Astrocyte of the spinal cord (primary cell): ENCODE measurements at places on chromosomes 5 and 9.

GRCh38 chr5:81184749-81185110, 48.4 kb upstream of the CKMT2 start:
- DNase-seq = no peak

DNA sequence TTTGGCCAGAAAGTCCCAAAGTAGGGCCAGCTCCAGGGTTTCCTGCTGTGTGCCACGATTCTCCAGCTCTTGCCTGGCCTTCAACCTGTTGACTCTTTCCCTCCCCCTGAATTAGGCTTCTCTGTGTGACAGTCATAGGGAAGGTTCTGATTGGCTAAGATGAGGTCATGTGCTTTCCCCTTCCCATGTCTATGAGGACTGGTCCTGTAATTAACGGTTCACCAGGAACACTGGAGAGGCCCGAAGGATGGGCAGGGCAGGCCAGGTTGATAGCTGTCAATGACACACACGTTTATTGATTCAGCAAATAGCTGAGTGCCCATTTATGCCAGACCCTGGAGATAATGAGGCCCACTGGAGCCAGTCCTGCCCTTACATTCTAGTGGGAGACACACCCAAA, 9.0 kb upstream of the PRR7 start:
- DNase-seq = no peak

DNA sequence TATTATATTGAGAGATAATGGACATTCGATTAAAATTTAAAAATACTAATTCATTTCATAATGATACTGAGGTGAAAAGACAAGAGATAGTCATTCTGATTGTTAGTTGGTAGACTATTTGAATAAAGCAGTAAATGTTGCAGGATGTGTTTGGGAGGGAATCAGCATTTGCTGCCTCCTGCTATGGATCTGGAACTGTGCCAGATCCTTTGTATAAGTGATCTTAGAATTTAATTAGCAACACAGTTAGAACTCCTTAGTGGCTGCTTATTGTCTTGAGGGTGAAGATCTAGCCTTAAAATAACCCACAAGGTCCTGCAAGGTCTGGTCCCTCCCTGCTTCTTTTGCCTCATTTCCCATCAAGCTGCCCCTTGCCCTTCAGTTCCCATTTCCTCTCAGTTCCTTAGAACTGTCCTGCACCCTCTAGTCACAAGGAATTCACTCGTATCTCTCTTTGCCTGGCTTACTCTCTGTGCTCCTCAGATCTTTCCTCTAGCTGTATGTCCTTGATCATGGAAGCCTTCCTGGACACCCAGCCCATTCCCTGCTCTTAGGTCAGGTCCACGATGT, 12.5 kb downstream of the LECT2 start:
- no peak for DNase-seq

GRCh38 chr5:633501-633955, 21.4 kb downstream of the CEP72 start:
- DNase-seq = peak; percentile 16

DNA sequence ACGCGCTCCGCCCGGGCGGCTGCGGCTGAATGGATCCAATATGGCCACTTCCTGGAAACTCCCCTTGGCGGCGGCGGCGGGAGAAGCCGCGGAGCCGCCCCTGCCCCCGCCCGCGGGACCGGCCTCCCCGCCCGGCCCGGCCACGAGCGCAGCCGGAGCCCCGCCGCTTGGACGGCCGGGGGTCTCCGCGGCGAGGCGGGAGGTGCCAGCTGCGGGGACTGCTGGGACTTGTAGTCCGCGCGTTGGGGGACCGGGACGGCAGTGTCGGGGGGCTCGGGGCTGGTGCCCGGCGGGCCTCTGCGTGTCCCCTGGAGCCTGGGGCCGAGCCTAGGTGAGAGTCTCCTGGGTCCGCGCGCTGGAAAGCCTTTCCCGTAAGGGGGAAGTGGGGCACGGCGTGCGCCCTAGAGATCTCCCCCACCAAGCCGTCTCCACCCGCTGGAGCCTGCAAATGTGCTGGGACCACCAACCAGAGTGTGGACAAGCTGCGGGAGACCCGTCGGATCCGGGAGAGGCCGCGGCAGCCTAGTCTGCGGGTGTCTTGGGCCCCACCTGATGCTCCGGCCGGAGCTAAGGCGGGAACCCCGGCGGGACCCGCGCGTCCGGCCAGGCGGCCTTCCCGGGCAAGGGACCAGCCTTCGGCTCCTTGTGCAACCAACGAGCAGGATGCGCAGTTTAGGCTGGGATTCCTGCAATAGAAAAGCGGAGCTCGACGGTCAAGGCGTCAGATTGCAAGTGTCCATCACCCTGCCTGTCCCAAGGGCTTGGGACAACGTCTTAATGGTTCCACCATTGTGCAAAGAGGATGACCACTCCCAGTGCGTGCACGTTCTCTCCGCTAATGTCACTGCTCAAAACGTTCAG, at the start of gene SEPTIN8:
Gene SEPTIN8, minus strand, starts transcription at position 31 of the 861 bp plus-strand sequence. CDS start 102 bp downstream, outside the sequence.
- no peak for DNase-seq
